Eye (tissue), 1 donor: ENCODE measurements at places on chromosomes 6 and 20.

GRCh38 chr6:166005401-166005943, 162.2 kb downstream of the TBXT start:
- DNase-seq: peak; percentile 89

DNA sequence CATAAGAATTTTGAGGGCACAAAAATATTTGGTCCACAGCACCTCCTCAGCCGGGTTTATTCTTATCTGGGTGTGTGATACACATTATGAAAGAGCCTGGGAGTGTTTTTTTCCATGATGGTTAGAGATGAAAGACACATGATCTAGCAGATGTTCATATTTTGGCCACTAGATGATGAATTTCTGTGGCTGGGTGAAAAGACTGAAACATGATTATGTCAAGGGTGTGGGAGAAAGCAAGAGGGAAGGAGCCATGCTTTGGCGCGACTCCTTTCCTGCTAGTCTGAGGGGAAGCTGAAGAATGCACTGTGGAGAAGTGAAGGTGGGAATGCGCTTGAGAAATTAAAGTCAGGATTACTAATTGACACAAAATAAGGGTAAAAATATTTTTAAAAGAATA, 102.3 kb downstream of the SH3BGRL2 start:
- no peak for DNase-seq

DNA sequence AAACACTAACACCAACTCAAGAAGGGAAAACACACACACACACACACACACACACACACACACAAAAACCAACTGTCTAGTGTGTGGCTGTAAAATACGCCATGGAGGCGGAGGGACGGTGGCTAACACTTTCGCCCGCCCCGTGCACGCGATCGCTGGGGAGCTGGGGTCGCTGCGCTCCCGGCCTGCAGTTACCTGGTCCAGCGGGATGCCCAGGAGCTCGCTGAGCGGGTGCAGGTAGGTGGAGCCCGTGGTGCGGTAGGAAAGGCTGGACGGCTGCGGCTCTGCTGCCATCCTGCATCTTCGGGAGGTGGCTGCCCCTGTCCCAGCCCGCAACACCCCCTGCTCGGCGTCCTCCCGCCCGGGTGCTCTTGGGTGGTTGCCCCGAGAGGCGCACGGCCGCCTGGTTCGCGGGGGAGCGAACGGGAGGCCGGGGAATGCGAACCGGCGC, 303 bp downstream of the MBOAT1 start:
- DNase-seq: no peak

GRCh38 chr20:10635476-10636208, 38.2 kb downstream of the JAG1 start:
- no peak for DNase-seq

DNA sequence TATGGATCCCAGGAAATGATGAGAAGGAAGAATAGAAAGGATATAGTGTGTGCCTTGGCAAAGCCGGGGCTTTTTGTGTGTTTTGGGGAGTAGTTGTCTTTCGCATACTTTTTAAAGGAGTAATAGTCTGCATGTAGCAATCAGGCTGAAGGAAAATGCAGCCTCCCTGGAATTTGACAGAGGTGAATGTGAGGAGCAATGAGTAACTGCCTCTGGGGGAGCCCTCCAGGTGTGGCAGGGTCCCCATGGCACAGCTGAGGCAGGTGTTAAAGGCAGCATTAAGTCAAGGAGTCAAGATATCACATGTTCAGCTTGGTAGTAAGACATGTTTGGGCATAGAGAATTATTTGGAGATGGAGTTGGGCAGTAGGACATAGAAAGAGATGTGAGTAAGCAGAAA, 203.1 kb downstream of the C6orf118 start:
- no peak for DNase-seq
